Fibroblast of lung (primary cell): ENCODE measurements at places on chromosomes 11 and 22. TPM values are rescaled to one million over a fixed set of nuclear protein-coding genes. Genes with fewer than 3 reads are reported as not detected.

GRCh38 chr11:132064987-132065620 lies 694.7 kb downstream of the NTM start:
- H3K27ac ChIP-seq: peak overlapping the region; percentile 46
- H3K27me3 ChIP-seq: no peaks in the 10 kb centered on the region
- H3K4me1 ChIP-seq: peaks cover 26% of the 10 kb centered on the region
- DNase-seq: peak; percentile 95
- no peak overlapping the region for H3K4me3 ChIP-seq

DNA sequence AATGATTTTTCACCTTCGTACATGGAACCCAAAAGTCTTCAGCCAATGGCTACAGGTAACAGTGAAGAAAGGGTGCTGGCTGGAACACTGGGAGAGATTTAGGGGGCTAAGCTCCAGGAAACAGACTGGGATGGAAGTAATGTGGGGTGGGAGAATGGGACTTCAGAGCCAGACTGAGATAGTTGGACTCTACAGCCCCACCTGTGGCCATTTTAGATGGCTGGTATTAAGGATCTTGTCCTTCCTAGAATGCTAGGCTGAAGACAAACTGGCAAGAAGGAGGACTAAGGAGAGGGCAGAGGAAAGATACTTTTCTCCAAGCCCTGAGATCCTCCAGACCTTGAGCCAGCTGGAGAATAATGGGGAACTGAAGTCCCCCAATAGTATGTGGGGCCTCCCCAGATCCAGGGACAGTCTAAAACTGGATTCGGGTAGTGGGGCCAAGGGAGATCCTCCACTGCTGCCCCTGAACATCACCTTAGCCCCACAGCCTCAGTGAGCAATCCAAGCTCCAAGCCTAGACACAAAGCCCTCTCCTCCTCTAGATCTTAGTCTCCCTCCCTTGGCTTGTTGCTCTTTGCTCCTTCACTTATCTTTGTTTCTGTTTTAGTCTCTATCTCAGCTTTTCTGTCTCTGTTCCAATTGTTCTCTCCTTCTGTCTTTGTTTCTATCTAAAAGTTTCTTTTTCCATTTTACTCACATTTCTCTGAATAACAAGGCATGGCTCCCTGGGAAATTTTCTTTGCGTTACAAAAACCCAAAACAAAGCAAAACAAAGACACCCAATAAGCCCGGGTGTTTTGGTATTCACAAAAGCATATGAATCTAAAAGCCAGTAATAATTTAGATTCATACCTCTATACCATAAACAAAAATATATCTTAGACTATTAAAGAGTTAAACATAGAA lies 16.2 kb upstream of the RRAS2 start:
- no peak for DNase-seq
- no peak overlapping the region for H3K27ac ChIP-seq
- no peaks in the 10 kb centered on the region for H3K36me3 ChIP-seq
- H3K27me3 ChIP-seq: no peaks in the 10 kb centered on the region
- H3K4me3 ChIP-seq: no peak overlapping the region

OR9G4 gene
- not detected in 2 replicates for total RNA-seq

MGAT3 gene
- total RNA-seq: not detected in 2 replicates

ZC3H7B gene
- 39.3 and 64.4 TPM in 2 replicates for total RNA-seq

DNA sequence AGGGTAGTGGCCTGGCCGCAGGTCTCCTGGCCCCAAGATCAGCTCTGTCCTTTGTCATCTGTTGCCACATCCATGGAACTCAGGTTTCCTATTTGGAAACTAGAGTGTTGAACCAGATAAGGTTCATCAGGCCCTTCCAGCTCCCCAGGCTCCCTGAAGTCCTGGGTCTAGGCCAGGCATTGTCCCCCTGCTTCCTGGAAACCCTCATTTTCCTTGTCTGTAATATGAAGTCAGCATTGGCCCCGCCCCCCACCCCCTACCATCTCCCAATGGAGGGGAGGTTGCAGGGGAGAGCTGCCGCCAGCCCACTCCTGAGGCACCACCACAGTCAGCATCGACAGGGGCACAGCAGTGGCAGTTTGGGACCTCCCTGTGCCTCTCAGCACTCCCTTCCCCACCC lies 9.0 kb upstream of the MS4A10 start:
- peaks cover 4% of the 10 kb centered on the region for H3K27me3 ChIP-seq
- H3K27ac ChIP-seq: no peak overlapping the region
- no peaks in the 10 kb centered on the region for H3K36me3 ChIP-seq
- DNase-seq: no peak

IFITM10 gene
- 0.26 and 0.50 TPM in 2 replicates for total RNA-seq

GRM5 gene
- under 0.01 TPM in 1 of 2 replicates, not detected in the other for total RNA-seq

OR51I1 gene
- 0.17 and 0.26 TPM in 2 replicates for total RNA-seq
